Uterus (tissue), 4 donors: ENCODE measurements at places on chromosomes 3 and 15. TPM values are rescaled to one million over a fixed set of nuclear protein-coding genes. Genes with fewer than 3 reads are reported as not detected.
A peak's percentile ranks its signal among the peaks of the same experiment; 100 is the strongest.

The HES1 gene
- total RNA-seq: 48.9 TPM

The PLSCR5 gene
- total RNA-seq: not detected

The NUSAP1 gene
- not detected for total RNA-seq

The GPR171 gene
- not detected for total RNA-seq

The NFKBIZ gene
- 30.0 TPM for total RNA-seq

The GOLGA6D gene
- total RNA-seq: not detected

- no peak for DNase-seq
Measured at GRCh38 chr3:48026951-48027908, 11.0 kb upstream of the MAP4 start.

DNA sequence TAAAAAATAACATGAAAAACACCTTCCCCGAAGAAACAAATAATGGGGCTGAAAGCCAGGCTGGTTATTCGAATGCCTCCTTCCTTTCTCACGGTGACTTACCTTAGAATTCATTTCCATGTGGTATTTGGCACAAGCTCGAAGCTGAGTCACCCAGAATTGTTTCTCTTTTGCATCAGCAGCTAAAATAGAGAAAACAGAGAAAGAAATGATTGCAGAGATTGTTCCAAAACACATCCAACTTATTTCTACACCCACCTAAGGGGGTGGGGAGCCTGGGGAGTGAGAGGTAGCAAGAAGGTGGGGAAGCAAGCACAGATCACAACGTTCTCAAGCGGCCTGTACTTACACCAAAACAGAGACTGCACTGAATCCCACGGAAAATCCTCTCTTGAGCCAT, 104.7 kb downstream of the OSBPL10 start:
- no peak for DNase-seq

DNA sequence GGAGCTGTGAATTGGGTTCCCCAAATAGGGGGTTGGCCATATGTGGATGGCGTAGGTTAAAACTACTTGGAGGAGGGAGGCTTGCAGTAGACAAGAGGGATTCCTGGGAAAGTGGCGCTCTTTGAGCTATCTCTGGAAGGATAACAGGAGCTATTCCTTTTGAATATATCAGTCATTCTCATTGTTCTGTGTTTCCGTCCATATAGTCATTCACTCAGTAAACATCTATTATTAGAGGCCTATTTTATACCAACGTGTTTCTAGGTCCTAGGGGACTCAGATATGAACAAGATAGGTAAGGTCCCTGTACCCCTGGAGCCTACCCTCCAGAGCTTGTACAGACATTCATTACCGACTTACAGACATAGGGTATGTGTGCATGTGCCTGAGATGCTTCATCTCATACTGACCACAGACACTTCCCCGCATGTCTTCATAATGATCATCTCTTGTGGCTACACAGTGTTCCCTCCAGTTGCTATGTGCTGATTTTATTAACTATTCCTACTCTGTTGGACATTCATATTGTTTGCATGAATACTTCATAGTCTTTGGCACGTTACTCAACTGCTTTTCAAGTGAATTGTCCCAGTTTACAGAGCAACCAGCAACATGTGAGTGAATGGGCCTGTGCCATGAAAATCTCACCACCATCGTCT, 55.8 kb upstream of the VILL start:
- DNase-seq: no peak

GRCh38 chr15:33506781-33507296, 196.1 kb downstream of the RYR3 start:
- no peak for DNase-seq

DNA sequence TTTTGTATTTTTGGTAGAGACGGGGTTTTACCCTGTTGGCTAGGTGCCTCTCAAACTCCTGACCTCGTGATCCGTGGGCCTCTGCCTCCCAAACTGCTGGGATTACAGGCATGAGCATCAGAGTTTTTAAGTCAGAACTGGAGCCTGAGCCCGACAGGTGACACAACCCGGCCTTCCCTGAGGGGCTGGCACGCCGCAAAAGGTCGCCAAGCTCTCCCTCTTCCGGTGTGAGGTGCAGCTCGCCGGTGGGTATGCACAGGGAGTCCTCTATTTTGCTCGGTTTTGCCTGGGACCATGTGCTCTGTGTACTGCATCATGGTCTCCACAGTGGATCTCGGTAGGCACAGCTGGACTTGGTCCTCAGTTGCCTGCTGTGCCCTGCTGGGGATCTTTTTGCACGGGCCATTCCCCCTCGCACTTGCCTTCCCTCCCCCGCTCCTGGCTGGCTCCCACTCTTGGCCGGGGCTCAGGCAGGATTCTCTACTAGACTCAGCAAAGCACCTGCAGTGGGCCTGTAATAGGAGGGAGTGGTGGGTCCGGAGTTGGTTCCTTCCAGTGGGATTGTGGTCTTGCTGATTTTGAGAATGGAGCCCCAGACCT, 101.2 kb upstream of the KLF13 start:
- no peak for DNase-seq

DNA sequence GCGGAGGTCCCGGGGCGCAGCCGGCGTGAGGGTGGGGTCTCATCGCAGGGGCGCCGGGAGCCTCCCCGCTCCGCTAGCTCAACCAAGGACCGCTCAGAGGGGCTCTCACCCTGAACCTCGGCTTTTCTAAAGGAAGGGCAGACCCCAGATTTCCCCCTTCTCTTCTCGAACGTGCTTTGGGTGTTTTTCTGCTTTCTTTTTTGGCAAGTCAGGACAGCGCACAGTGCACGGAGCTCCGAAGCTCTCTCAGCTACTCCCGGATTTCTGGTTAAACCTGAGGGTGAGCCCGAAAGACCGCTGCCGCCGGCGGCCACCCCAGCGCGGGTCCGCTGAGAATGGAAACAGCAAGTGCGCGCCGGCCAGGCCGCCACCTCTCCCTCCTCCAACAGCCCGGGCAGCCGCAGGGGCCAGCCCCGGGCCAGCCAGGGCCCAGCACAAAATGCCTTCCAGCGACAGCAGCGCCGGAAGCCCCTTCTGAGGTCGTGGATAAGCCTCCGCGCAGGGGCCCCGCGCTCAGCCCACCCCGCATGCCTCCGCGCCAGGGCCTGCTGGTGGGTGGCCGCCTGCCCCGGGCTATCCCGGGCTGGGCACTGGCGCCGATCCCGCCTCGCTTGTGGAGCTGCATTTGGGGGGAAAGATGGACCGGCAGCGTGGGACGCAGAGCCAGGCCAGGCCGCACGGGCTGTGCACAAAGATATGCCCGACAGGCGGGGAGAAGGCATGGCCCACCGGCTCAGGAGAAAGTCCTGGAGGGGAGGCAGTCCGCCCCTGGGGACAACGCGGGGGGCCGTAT, 8.2 kb upstream of the OCA2 start:
- no peak for DNase-seq

DNA sequence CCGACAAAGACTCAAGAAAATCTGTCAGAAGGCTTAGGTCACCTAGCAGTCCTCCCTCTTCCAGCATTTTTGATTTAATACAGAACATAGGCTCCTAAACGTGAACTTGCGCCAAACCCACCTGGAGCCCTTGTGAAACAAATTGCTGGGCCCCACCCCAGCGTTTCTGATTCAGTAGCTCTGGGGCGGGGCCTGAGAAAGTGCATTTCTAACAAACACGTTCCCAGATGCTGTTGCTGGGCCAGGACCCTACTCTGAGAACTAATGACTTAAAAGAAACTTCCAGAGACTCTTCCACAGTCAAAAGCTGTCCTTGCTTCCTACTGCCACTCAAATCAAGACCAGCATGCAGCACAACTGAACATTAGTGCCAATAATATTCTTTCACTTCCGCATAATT, 198.1 kb downstream of the PDZRN3 start:
- no peak for DNase-seq

DNA sequence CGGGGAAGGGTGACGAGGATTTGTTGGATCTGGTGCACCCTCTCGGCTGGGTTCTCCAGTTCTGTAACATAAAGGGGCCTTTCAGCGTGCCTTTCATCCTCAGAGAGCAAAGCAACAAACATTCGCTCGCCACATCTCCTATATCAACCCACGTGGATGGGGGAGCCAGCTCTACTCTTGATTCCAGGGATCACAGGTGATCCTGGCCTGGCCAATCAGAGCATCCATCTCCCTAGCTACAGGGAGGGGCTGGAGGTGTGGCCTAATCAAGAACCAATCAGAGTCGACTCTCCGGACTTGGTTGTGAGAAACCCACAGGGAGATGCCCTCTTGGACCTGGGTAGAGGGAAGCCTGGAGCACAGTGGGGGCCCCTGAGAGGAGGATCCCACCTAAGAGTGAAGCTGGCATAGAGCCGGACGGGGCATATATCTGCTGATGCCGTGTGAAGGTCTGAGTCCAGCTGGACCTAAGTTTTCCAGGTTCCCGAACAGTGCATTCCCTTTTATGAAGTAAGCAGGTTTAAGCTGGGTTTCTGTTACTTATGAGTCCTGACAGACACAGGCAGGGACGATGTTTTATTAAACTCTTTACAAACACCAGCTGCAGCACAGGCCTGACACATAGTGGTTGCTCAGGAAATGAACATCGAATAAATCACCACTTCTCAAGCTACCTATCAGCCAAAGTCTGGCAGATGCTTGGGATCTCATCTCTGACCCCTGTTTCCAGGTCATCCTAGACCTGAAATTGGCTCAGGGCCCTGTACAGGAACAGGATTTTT, 50.7 kb upstream of the RAD18 start:
- DNase-seq: no peak

DNA sequence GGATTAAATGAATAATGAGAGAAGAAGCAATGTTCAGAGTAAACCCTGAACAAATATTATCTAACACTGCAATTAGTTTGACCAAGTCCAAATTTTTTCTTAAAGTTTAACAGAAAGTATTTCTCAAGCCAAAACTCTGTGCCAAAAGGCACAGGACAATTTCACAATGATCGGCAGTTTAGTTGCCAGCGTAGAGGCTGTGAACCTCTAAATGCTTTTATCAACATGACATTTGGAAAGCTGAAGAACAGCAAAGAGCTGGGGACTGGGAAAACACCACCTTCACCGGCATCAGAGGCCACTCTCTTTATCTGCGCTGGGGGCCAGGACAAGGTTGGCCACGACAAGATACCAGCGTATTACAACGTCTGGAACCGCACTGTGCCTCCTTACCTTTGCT, 125.6 kb downstream of the ADAMTS17 start:
- no peak for DNase-seq

GRCh38 chr15:82595203-82595602, 52.0 kb downstream of the CPEB1 start:
- DNase-seq: no peak

DNA sequence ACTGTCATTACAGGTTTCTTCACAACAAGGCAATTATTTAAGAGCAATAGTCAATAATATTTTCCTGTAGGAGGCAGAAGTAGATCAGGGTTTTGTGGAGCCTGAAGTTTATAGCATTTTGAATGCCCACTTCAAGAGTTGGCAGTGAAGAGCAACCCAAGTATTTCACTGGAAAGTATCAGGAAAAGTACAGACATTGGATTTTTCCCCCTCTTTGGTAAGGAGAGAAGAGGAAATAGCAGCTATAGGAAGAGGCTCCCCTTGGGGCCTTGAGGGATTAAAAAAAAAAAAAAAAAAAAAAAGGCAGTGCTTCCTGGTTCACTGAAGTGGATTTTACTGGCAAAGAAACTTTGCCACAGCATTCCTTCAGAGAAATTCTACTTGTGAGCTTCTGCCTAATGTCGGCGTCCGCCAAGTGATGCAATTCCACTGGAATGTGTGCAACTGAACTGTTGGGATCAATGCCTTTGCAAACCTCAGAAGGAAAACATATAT, 5.7 kb upstream of the CNTN6 start:
- DNase-seq: peak; percentile 15

DNA sequence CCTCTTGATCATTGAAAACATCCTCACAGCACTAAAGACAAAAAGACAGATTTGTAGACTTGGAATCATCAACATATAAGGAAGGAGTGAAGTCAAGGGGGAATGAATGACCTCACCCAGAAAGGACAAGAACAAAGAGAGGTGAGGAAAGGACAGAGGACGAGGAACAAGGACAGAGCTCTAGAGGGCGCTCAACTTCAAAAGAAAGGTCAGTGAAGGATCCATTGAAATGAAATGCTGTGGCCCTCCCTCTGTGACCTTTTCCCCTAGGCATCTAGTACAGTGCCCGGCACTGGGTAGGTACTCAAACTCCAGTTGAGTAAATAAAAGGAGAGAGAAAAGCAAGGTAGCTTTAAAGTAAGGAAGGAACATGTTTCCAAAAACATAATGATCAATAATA, 2.6 kb downstream of the ATP8B4 start:
- no peak for DNase-seq

- no peak for DNase-seq
Measured at GRCh38 chr3:15926871-15927270, 129.1 kb upstream of the ANKRD28 start.
